Activated T-cell treated with anti-CD3 and anti-CD28 coated beads, Interleukin-2, amount 50 U/mL, for 48 hours (primary cell): ENCODE measurements at places on chromosomes 12 and 14.

- no peak for DNase-seq
These were observed 499.0 kb downstream of the GALC start for GRCh38 chr14:87494010-87494409.

- no peak for DNase-seq
These were observed 15.9 kb upstream of the PAWR start for GRCh38 chr12:79706676-79707075.

GRCh38 chr14:71474301-71475265 lies 457.6 kb upstream of the RGS6 start:
- DNase-seq: no peak

- DNase-seq: no peak
These were observed 234.6 kb upstream of the FLRT2 start for GRCh38 chr14:85295318-85295717.

GRCh38 chr14:43361751-43362150 lies 1145.3 kb downstream of the FSCB start:
- no peak for DNase-seq

GRCh38 chr14:53850714-53851296 lies 105.8 kb downstream of the BMP4 start:
- no peak for DNase-seq

DNA sequence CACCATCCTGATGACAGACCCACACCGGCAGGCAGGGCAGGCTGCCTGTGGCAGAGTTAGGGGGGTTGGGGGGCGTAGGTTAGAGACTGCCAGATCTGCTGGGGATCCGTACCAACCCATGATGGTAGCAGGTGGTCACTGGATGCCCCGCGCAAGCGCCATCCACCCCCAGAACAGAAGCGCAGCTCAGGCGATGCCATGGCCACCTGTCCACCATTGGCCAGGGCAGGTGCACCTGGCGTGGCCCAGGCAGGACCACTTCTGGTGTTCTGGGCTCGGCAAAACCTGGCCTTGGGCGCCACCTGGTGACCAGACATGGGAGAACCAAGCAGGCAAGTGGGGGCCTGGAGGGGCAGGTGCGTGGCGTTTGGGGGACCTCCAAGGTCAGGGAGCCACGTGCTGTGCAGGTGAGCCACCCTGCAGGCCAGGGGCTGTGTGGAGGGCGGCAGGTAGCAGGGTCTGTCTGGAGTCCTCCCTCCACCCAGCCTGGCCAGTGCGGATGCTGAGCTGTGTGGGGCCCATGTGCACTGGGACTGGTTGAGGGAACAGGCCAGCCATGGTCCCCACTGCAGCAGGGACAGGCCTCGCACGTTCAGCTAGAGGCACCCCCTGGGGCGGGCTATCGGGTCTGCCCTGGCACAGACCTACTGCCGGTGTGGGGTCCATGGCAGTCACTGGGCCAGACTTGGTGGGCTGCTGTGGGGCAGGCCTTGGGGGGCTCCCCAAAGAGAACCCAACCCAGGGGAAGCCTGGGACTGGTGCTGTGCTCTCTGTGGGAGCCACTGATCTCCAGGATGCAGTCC lies 15.6 kb downstream of the BAG5 start:
- DNase-seq: peak; percentile 87

DNA sequence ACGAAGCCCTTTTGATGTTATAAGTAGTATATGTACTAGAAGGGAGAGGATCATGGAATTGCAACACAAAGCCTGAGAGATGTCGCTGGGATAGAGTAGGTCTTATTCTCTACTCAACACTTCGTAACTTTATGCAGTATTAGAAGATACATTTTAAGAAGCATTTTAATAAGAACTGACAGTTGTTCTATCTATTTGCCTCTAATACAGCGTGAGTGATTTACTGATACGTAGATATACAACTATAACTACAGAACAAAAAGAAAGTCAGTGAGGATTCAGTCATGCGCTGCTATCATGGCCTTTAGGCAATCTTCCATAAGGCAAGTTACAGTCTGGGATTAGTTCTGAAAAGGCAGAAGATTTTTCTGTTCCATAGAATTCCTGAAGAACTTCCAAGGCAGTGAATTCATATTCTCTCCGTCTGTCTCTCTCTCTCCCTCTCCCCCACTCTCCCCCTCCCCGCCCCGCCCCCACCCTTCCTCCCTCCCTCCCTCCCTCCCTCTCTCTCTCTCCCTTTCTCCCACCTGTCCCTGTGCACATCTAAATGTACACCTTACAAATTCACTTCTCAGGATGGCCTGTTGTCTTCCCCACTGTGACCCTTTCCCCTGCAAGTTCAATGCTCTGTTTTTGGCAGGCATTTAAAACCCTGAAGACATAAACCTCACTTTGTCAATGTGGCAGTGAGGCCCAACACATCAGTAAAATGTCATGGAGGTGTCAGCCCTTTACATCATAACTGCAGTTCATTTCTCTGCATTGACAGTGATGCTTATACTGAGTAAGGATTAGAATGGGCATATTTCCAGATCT lies 470.6 kb downstream of the EGLN3 start:
- no peak for DNase-seq

DNA sequence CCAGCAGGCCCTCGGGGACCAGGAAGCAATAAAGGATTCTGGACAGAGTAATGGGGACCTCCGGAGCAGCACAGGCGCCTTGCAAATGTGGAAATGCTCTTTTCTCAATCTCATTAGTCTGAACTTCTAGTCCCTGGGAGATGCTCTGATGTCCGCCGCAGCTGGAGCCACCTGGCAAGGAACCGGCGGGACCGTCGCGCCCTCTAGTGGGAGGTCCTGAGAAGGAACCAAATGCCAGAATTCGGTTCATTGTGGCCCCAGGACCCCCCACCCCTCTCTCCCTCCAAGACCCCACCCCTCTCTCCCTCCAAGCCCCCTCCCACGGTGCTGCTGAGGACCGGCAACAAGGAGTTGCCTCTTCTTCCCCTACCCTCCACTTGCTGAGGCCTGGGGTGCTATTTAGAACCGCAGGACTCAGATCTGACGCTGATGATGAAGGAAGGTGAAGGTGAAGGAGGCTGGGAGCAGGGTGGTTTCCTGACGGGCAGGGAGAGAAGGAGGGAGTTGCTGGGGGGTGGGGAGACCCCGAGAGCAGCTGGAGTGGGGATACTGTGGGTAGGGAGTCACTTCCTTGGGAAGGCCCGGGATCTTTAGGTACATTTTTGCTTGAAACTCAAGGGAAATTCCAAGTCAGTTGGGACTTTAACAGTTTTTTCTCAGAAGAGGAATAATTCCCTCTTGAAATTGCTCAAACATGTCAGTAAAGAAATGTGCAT lies 42.5 kb downstream of the SMIM41 start:
- peak; percentile 76 for DNase-seq

DNA sequence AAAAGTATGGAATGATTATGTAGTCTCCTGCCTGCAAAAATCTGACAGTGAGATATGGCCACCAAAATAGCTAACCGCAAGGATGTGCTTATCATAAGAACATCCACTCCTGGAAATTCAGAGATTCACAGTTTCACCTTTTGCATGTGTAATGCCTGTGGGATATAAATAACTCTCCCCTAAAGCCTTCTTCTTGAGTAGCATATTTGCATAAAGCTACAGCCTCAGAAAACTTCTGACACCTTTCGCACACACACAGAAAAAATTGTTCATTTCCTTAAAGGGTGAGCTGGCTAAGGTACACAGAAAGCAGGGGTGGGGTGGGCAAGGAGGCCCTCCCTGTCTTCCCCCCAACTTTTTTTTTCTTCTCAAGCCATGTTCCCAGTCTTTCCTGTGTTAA lies 3.1 kb upstream of the IGF1 start:
- DNase-seq: peak; percentile 31

DNA sequence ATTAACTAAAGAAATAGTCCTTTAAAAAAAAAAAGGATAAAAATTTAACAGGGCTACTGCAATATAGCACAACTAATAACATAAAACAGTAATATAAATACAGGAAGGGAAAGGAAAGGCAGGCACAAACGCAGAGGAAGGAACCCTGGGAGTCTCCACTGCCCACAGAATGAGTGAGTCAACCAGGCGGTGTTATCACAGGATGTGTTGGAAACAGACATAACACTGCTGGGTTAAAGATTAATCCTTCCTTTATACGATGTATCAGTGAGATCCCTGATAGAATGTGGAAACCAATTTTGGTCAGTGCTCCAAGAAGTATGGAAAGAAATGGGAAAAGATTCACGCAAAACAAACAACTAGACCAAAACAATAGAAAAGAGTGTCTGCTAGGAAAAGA lies 47.9 kb downstream of the FGD6 start:
- no peak for DNase-seq

- DNase-seq: peak; percentile 54
These were observed 14.2 kb upstream of the TXNRD1 start for GRCh38 chr12:104201238-104202001.

GRCh38 chr12:52239767-52240166 lies 6.7 kb downstream of the KRT7 start:
- DNase-seq: no peak

GRCh38 chr12:45363903-45364302 lies 148.0 kb downstream of the ANO6 start:
- DNase-seq: no peak

DNA sequence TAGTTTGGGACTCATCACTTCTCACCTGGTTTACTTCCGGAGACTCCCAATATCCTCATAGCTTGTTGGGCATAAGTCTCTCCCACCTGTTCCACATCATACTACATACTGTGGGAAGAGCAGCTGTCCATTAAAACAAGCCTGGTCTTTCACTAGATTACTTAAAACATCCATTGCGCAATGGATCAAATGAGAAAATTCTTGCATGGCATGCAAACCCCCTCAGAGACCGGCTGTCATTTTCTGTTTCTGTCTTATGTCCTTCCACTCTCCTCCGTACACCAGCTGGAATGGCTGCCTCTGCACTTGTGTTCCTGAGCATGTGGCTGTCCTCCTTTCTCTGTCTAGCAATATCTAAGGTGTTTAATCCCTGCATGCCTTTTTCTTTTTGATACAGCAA lies 265.6 kb downstream of the TMEM117 start:
- no peak for DNase-seq

GRCh38 chr14:33349871-33350270 lies 411.2 kb downstream of the NPAS3 start:
- DNase-seq: no peak

DNA sequence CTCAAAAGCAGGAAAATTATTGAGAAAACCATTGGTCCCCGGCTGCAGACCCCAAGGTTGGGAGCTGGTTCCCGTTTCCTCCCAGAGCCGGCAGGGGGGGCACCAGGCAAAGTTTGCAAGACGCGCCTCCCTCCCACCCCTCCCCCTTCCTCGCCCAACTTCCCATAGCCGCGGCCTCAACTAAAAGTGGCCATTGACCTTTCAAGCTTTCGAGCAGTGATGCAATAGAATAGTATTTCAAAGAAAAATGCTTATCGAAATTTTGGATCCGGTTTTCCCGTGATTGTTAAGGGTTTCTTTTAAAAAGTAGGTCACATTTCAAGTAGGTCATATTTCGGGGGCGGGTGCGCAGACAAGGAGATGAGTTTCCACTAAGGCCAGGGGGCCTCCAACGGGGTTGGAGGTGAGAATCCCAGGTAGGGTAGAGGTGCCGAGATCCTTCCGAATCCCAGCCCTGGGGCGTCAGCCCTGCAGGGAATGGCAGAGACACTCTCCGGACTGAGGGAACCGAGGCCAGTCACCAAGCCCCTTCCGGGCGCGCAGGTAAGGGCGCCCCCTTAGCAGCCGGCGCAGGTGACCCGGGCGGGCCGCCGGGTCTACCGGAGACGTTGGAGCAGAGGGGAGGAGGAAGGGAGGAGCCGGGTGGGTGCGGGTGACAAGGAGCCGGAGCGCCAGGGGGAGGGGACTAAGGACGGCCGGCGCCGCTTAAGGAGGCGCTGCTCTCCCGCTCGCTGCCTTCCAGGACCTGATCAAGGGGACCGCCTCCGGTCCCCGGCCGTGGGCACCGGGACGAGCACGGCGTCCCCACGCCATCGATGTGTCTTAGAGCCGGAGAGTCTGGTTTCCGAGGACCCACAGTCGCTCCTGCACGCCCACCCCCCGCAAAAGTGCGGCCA lies 2.6 kb upstream of the SOCS2 start:
- DNase-seq: peak; percentile 83

GRCh38 chr12:80634903-80635302 lies 72.5 kb upstream of the MYF6 start:
- DNase-seq: no peak

- no peak for DNase-seq
These were observed 506.0 kb upstream of the TMEM132C start for GRCh38 chr12:127760996-127761395.

- DNase-seq: peak; percentile 79
These were observed 18.7 kb upstream of the CTDSP2 start for GRCh38 chr12:57865084-57865751.

DNA sequence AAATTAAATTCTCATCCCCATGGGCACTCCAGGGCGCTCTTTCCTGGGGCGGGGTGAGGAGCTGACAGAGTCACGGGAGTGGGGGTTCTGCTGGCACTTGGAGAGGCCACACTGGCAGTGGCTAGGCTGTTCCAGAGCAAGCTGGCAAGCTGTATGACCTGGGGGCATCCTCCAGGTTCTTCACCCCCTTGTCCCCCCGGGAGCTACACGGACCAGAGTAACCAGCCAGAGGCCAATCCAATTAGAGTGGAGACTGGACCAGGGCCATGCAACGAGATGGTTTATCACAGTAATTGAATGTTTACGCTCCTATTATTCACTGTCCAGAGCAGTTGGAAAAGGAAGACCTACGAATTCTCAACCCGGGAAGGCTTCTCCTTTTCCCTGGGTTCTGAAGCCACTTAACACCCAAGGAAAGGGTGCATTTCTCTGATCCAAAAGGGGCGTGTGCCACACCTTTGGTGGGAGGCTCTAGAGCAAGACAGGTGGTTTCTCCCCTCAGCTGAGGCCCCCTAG lies 43.8 kb upstream of the PNMA1 start:
- no peak for DNase-seq

GRCh38 chr14:64422756-64423155 lies 34.6 kb downstream of the MTHFD1 start:
- DNase-seq: no peak

DNA sequence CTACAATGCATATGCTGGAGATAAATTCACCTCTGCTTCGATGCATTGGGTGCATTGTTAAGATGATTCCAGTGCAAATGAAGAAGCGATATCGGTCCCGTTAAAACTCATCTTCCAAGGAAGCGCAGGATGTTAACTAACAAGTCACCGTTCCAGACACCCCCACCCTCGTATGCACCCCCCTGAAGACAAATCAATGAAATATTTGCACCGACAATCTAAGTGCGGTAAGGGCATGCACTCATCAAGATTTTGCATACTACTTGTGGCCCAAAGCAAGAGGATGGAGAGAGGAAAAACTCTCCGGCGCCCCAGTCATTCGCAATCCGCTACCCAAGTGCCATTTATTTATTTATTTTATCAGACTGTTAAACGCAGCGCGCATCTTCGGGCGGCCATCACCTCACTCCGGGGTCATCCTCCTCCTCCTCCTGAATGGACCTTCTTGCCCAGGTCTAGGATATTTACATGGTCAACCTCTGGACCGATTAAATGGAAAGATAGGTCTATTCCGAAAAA lies 1.2 kb downstream of the NOVA1 start:
- no peak for DNase-seq
